ENCODE measurements at places on chromosomes 4 and X.
A peak's percentile ranks its signal among the peaks of the same experiment; 100 is the strongest.

GRCh38 chr4:111399623-111400022 is 745.6 kb upstream of the FAM241A start:
- DNase-seq: no peak

- peak; percentile 23 for DNase-seq
Observed at GRCh38 chrX:75522565-75523431, at the start of gene ZDHHC15. ZDHHC15 (minus strand) TSS chrX:75523037; CDS start chrX:75523024, 13 bp downstream.

DNA sequence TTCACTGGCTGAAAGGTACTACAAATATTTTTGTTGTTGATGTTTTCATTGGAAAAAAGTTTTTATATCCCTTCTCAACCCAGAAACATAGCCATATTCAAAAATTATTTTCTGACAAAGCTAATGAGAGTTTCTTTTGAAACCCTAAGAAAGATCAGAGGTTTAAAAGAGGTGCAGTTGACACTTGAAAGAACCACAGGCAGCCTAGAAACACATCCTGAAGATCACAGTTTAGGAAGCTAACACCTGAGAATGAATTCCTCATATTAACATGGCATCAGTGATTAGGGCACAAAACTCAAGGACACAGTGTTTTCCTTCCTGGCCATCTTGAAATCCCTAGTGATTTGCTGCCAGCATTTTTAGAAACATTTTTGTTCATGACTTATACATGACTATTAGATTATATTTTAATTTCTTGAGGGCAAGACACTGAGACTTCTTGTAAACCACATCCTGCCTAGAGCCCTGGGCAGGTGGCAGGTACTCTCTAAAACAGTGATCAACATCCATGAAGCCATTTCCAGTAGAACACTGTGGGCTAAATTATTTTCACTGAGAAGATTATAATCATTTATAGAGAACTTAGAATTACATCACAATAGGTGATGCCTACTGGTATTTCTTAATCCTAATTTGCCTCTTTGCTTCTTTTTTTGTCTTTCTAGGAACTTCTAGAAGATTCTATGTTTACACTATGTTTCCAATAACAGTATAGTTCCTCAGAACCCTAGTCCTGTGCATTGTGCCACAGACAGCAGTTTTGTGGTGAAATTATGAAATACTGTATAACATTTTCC is 80.0 kb downstream of the ARSJ start:
- DNase-seq: no peak

DNA sequence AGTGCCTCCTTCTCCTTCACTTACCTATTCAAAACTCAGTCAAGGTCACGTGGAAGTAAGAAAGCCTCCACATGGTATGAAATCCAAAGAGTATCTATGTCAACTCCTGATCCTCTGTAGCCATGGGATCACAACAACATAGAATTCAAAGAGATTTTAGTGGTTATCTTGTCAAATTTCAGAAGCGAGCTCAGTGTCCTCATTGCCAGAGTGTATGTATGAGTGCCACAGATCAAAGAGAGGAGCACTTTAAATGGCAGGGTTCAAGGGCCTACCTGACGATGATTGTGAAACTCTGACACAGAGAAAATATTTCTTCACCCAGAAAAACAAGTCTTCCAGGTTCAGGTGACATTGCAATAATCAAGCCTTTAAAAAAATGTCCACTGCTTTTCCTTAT is 1.2 kb upstream of the ACE2 start:
- no peak for DNase-seq
